ENCODE measurements at places on chromosomes 1 and 21.
A peak's percentile ranks its signal among the peaks of the same experiment; 100 is the strongest.

- DNase-seq, result no peak
Measured at GRCh38 chr1:224377676-224378006, 21.0 kb downstream of the CNIH4 start.

GRCh38 chr1:88695781-88696180, 11.7 kb downstream of the PKN2 start:
- DNase-seq, result no peak

- DNase-seq, result no peak
Measured at GRCh38 chr1:157691285-157691920, 9.2 kb downstream of the FCRL3 start.

GRCh38 chr21:30880914-30881313, 466 bp downstream of the KRTAP11-1 start:
- DNase-seq, result no peak

DNA sequence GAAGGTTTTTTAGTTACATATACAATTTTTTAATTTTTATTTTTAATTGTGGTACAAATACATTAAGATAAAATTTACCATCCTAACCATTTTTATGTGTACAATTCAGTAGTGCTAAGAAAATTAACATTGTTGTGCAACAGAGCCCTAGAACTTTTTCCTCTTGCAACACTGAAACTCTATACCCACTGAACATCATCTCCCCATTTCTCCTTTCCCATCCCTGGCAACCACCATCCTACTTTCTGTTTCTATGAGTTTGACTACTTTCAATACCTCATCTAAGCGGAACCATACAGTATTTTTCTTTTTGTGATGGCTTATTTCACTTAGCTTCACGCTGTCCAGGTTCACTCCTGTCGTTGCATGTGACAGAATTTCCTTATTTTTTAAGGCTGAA, 54.1 kb downstream of the PALMD start:
- no peak for DNase-seq

DNA sequence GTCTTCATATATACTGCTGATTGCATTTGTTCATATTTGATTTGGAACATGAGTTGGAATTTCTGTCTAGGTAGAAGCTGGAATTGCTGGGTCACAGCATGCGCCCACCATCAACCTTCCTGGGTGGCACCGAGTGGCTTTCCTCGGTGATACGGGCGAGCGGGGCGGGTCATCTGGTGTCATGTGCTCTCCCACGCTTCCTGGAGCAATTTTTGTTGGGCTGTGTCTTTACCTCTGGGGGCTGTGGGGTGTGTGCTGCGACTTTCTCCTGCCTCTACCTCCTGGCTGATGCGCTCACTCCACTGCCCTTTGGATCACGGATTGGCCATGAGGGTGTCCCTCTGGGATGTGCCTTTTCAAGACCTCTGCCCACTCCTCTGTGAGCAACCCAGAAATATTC, 108.7 kb upstream of the COL6A1 start:
- no peak for DNase-seq

DNA sequence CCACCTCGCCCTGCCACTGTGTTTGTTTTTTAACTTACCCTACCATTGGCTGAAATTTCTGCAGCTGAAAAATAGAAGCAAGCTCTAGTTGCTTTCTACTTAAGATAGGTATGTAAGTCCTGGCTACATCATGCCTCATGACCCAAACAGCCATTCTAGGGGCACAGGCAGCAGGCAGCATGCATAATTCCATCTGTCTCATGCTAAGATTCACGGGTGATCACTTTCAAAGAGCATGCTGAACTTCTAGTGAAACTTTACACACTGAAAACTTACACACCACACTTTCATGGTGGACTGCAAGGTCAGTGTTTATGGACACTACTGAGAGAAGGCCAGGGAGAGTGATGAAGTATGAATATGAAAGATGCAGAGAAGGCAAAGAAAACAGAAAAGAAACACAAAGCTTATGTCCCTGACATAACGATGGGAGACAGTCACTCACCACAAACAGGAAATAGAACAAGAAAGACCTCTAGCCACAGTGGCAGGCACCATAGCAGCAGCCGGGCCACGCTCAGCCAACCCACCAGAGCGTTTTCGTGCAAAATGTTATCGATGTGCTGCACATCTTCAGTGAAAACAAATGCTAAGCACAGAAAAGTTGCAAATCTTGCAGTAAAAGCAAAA, 102.3 kb upstream of the TIAM1 start:
- peak; percentile 17 for DNase-seq

- no peak for DNase-seq
Measured at GRCh38 chr1:79353224-79353623, 346.7 kb upstream of the ADGRL4 start.

DNA sequence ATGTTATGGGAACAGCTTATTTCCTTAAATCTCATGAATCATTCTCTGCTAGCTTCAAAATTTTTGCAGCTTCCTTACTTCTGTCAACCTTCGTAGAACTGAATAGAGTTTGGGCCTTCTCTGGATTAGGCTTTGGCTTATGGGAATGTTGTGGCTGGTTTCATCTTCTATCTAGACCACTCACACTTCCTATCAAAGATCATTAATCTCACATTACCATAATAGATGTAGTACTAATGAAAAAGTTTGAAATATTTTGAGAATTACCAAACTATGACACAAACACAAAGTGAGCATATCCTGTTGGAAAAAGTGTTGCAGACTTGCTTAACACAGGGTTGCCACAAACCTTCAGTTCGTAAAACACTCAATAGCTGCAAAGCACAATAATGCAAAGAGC, 30.3 kb downstream of the ASPM start:
- no peak for DNase-seq

- no peak for DNase-seq
Measured at GRCh38 chr1:206468571-206468970, 1.7 kb upstream of the IKBKE start.

- peak; percentile 59 for DNase-seq
Measured at GRCh38 chr1:151311589-151312331, 15.5 kb downstream of the PI4KB start.

GRCh38 chr1:108639899-108640560, 20.9 kb downstream of the HENMT1 start:
- DNase-seq, result no peak

DNA sequence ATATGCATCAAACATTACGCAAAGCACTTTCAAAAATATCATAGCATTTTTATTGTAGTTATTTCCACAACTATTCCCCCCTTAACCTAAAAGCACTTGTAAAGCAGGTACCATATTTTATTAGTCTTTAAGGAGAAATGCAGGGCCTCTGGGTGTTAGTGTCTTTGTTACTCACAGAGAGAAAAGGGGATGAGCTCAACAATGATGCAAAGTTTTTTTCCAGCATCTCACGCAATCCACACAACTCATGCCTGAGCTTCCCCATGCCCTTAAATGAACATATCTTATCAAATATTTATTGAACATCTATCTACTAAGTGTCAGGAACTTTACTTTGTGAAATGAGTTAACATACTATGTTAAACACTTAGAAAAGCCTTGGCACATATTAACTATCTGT, 50.6 kb downstream of the BEND5 start:
- DNase-seq, result no peak

- no peak for DNase-seq
Measured at GRCh38 chr1:75677443-75677842, 47.1 kb upstream of the ACADM start.

GRCh38 chr1:21594935-21595897, 73.9 kb downstream of the RAP1GAP start:
- DNase-seq, result peak; percentile 20

DNA sequence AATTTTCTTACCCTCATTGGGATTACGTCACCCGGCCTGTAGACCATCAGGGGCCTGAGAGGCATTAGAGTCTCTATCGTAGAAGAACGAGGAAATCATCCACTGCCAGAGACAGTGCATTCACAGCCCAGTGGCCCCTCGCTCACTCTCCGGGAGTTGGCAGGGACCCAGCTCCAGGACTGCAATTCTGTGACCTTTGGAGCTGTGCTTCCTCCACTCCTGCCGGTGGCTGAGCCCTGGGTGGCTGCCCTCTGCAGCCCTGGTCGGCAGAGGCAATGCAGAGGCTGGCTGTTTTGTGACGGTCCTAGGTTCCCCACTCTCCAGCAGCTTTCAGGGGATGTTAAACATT, 12.7 kb downstream of the SLC37A1 start:
- no peak for DNase-seq

GRCh38 chr1:41728403-41729202, 190.1 kb downstream of the HIVEP3 start:
- no peak for DNase-seq

GRCh38 chr1:204072931-204073836, at the start of gene SOX13:
Gene SOX13 (plus strand): TSS chr1:204073115. CDS start chr1:204112916, 39,801 bp downstream.
- DNase-seq, result no peak

DNA sequence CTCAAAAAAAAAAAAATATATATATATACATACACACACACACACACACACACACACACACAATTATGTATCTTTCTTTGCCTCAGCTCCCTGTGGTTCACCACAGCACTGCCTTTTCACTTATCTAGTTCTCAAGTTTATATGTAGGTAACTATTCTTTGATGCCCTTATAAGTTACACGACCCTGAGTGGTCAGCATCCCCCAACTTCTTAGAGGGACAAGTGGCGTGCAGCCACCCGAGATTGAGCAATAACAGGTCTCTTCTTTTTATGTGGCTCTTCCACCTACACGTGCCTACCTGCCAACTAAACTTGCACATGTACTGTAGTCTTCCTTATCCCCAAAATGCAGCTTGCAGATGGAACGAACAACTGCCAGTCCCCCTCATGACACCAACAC, 120.8 kb downstream of the GABPA start:
- DNase-seq, result no peak

DNA sequence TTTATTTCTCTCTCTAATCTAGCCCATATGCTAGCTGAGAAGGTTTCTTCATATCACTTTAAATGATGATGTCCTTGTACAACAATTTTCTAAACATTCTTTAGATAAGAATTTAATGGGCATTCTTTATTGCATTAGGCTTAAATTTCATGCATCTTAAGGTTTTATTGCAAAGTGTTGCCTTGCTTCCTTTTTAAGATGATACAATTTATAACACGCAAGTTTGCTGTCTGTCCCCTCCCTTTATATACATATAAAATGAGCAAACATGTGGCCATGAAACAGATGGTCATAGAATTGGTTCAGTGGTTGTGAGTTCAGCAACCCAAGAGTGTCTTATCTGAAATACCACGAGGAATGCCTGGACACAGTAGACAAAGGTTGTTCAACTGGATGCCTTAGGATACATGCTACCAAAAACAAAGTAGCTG, 12.1 kb downstream of the NBPF3 start:
- no peak for DNase-seq

DNA sequence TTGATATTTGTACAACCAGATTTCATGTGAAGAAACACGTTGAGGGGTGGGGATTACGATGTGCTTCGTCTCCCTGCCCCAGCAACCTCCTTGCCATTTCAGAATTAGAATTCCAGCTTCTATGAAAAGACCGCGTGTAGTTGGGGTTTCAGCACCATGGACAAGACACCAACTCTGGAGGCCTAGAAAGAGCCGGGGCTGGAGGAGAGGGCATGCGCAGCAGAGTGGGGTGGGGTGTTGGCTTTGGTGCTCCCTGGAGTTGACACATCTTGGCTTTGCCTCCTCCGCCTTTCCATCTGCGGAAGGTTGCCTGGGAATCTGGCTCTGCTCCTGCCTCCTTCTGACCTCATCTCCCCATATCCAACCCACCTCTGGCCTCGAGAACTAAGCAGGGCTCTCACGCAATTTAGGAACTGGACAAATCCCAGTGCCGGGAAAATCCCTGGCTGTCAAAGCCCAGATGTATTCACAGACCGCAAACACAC, 11.8 kb downstream of the HTR6 start:
- no peak for DNase-seq

GRCh38 chr1:229058111-229058561, 212.8 kb upstream of the RAB4A start:
- peak; percentile 14 for DNase-seq

GRCh38 chr21:17351766-17352165, 161.1 kb upstream of the CXADR start:
- DNase-seq, result no peak

DNA sequence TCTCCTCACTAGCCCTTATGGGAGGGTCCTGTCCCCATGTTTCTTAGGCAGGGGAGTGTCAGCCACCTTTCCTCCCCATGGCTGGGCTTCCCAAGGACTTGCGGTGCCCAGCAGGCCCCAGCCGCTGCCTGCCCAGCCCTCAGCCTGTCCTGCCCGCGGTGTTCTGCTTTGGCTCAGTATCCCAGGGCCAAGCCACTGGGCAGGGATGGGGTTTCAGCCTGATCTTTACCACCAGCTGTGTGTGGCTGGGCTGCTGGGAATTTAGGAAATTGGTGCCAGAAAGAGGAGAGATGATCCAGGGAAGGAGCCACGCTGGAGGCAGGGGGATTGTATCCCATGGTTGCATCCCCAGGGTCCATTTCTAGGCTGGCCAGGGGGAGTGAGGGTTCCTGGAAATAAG, 6.9 kb upstream of the IGFN1 start:
- DNase-seq, result no peak

DNA sequence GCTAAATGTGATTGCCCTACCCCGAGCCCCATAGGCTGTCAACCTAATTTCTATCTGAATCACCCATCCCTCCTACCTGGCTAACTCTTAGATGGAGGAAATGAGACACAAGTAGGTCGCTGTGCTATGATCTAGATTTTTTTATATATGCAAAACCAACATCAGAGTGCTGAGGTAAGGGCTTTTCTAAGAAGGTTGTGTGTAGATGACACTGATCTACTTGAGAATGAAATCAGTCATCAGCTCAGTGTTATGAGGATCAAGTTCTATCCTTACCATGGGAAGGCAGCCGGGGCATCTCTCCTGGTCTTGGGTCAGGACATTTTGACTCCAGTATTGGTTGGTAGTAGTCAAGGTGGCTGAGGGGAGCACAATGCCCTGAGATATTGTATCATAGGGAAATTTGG, 23.6 kb downstream of the SLAMF1 start:
- DNase-seq, result no peak

- DNase-seq, result no peak
Measured at GRCh38 chr1:203197625-203198024, 11.1 kb upstream of the CHI3L1 start.

DNA sequence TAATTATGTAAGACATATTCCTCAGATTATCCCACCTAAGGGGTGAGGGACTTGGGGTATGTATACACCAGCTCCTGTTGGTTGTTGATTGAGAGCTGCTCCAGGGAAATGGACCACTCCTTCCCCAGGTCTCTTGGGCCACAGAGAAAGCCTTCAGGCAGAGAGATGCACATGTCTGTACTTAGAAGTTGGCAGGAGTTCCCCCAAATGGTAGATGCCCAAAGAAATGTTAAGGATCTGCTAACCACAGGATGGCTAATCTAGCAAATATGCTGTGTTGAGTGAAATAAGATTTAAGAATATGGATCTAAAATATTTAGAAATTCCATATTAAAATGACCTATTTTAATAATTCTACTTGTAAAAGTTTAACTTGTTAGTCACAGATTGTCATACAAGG, 100.8 kb upstream of the DNAH14 start:
- no peak for DNase-seq

GRCh38 chr21:31667132-31667531, 7.6 kb downstream of the SOD1 start:
- no peak for DNase-seq

GRCh38 chr1:183487674-183488442, 15.6 kb downstream of the SMG7 start:
- no peak for DNase-seq

- no peak for DNase-seq
Measured at GRCh38 chr1:211280910-211281309, 21.7 kb downstream of the RCOR3 start.
